ENCODE measurements at places on chromosomes 11 and 22. TPM values are rescaled to one million over a fixed set of nuclear protein-coding genes. Genes with fewer than 3 reads are reported as not detected.
A peak's percentile ranks its signal among the peaks of the same experiment; 100 is the strongest.

- DNase-seq, result no peak
- no peaks in the 10 kb centered on the region for H3K36me3 ChIP-seq
- no peaks in the 10 kb centered on the region for H3K27me3 ChIP-seq
- no peak overlapping the region for H3K4me3 ChIP-seq
- no peaks in the 10 kb centered on the region for H3K4me1 ChIP-seq
- H3K27ac ChIP-seq, result no peak overlapping the region
These were observed 123.9 kb downstream of the VPREB1 start for GRCh38 chr22:22368516-22368915.

DNA sequence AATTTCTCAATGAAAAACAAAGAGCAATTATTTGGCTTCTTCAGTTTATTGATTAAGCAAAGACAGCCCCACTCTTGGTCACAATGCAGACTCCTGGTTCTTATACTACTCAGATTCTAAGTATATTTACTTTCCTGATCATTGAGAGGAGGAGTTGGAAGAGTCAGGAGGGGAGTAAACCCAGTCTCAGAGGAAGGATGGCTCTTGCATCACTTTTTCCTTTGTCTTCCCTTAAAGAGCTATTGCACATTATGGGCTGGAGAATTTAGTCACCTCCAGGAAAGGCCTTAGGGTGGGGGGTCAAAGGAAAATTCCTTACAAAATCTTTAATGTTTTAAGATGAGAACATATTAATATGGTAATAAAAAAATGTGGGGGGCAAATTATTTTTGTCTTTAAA, 8.1 kb downstream of the SLC17A6 start:
- no peak overlapping the region for H3K27ac ChIP-seq
- no peaks in the 10 kb centered on the region for H3K36me3 ChIP-seq
- no peaks in the 10 kb centered on the region for H3K27me3 ChIP-seq
- no peak overlapping the region for H3K4me3 ChIP-seq

- H3K27ac ChIP-seq, result no peak overlapping the region
- no peak overlapping the region for H3K4me3 ChIP-seq
- H3K4me1 ChIP-seq, result peaks cover 16% of the 10 kb centered on the region
- no peak for DNase-seq
- no peaks in the 10 kb centered on the region for H3K27me3 ChIP-seq
- H3K36me3 ChIP-seq, result no peaks in the 10 kb centered on the region
These were observed 20.5 kb downstream of the KCNJ5 start for GRCh38 chr11:128911701-128912100.

- H3K27ac ChIP-seq, result no peak overlapping the region
- H3K4me1 ChIP-seq, result no peaks in the 10 kb centered on the region
- H3K27me3 ChIP-seq, result no peaks in the 10 kb centered on the region
- DNase-seq, result no peak
- no peak overlapping the region for H3K4me3 ChIP-seq
These were observed 139.1 kb downstream of the PKNOX2 start for GRCh38 chr11:125303694-125304093.

DNA sequence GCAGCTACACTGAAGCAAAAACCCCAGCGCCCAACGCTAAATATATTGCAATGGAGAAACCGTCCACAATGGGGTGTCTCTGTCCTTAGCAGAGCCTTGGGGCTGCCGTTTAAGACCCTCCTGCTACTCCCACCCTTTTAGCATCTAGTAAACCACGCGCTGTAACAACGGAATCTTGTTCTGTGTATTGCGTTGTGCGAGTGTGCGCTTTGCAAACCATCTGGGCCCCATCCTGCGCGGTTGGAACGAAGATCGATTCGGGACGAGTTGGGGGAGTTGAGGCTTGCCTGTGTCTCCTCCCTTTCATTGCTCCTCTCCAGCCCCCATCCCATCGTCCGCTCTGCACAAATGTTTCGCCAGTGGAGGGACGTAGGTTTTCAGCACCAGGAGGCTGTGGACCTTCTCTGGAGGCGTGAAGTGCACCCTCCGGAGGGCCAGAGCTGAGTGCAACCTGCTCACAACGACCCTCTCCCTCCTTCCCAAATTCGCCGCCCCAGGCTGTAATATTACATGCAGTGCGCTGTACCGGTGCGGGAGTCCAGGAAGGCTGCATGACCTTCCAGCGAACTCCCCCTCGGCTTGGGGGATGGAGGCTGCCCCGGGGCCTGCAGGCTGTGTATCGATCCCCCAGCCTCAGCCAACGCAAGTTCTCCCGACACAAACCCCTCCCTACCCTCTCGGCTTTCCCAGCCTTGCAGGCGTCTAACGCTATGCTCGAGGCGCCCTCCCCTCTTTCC, 1.6 kb upstream of the KMT2A start:
- no peak overlapping the region for H3K27ac ChIP-seq
- peak; percentile 59 for DNase-seq
- H3K4me3 ChIP-seq, result peak overlapping the region; percentile 99
- H3K36me3 ChIP-seq, result no peaks in the 10 kb centered on the region
- no peaks in the 10 kb centered on the region for H3K27me3 ChIP-seq
- H3K4me1 ChIP-seq, result peaks cover 6% of the 10 kb centered on the region

GRCh38 chr22:19612866-19613572, 88.8 kb upstream of the CLDN5 start:
- no peaks in the 10 kb centered on the region for H3K4me1 ChIP-seq
- H3K27me3 ChIP-seq, result no peaks in the 10 kb centered on the region

DNA sequence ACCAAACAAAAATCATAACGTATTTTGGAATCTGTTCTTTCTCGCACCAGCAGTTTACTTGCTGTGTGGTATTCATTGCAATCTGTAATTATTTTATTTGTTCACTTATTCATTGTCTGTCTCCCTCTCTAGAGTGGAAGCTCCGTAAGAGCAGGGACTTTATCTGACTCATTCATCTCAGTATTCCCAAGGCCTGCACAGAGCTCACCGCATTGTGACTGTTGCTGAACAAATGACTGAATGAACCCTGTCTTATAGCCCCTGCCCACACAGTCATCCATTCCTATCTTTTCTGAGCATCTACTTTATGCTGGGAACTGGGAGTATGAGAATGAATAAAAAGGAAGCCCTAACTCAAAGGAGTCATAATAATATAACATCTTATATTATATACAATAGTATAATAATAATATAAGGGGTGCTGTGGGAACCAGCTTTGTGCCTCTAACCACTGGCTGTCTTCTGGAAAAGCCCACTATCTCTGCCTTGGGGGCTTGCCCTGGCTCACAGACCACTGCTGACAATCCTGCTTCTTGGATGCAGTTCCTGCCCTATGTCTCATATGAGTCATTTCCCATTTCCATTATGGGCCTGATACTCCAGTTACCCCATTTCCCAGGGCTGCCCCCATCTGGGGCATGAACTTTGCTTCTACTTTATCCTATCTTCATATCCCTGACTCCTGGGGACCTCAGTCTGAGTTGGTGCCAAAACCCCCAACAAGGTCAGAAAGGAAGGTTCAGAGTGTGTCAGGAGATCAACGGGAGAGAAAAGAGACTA, 11.0 kb downstream of the XRRA1 start:
- no peaks in the 10 kb centered on the region for H3K27me3 ChIP-seq
- no peaks in the 10 kb centered on the region for H3K4me1 ChIP-seq
- DNase-seq, result no peak
- peaks cover 43% of the 10 kb centered on the region for H3K36me3 ChIP-seq
- H3K4me3 ChIP-seq, result no peak overlapping the region

GRCh38 chr11:8766988-8767374, 84.4 kb downstream of the RPL27A start:
- no peaks in the 10 kb centered on the region for H3K27me3 ChIP-seq
- DNase-seq, result no peak
- no peaks in the 10 kb centered on the region for H3K36me3 ChIP-seq
- peaks cover 15% of the 10 kb centered on the region for H3K4me1 ChIP-seq

GRCh38 chr11:119476666-119477331, 53.8 kb upstream of the THY1 start:
- DNase-seq, result peak; percentile 32
- no peaks in the 10 kb centered on the region for H3K4me1 ChIP-seq
- no peak overlapping the region for H3K4me3 ChIP-seq
- H3K27ac ChIP-seq, result no peak overlapping the region
- H3K27me3 ChIP-seq, result no peaks in the 10 kb centered on the region

DNA sequence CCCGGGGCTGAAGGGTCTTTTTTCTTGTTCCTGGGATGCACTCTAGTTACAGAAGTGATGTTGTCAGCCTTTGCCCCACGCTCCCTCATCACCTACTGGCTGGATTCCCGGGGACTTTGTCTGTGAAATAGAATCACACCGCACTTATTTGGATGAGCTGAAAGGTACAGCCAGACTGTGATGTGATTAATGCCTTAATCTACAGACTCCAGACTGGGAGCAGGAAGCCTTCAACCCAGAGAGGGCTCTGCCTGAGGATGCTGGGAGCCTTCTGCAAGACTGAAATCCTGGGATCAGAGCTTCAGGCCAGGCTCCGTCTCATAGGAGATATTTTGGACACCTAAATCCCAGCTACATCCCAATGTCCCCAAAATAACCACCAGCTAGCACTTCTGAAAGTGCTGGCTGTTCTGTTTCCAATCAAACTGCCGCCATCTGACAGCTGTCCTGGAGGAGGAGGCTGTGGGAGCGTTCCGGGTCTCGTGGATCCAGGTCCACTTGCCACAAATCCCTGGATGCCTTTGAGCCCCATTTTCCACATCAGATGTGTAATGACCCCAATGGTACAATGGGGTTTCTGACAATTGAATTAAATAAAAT, 688.5 kb downstream of the TBC1D22A start:
- no peaks in the 10 kb centered on the region for H3K4me1 ChIP-seq
- H3K4me3 ChIP-seq, result no peak overlapping the region
- no peaks in the 10 kb centered on the region for H3K36me3 ChIP-seq
- H3K27me3 ChIP-seq, result peaks cover 3% of the 10 kb centered on the region

GRCh38 chr11:69127081-69127850, 28.5 kb upstream of the SMIM38 start:
- H3K4me1 ChIP-seq, result no peaks in the 10 kb centered on the region
- no peak for DNase-seq
- H3K27ac ChIP-seq, result peak overlapping the region; percentile 35
- no peaks in the 10 kb centered on the region for H3K27me3 ChIP-seq
- H3K4me3 ChIP-seq, result no peak overlapping the region

DNA sequence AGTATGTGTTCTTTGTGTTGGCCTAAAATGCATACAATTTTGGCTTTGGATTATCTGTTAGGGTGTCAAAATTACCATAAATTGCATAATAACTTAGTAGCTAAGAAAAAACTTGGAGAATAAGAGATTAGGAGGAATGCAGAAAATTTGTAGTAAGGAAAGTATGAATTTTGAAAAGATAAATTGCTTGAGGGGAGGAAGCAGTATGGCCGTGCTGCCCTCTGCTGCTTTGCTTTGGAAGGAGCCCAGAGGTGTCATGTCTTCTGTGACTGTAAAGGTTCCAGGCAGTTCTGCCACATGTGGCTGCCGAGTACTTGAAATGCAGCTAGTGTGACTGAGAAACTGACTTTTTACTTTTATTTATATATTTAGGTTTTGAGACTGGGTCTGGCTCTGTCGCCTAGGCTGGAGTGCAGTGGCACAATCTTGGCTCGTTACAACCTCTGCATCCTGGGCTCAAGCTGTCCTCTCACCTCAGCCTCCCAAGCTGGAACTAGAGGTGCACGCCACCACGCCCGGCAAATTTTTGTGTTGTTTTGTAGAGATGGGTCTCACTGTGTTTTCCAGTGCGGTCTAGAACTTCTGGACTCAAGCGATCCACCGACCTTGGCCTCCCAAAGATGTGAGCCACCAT, 1.8 kb downstream of the ADSL start:
- peaks cover 21% of the 10 kb centered on the region for H3K4me1 ChIP-seq
- no peak overlapping the region for H3K27ac ChIP-seq
- no peaks in the 10 kb centered on the region for H3K27me3 ChIP-seq
- no peak overlapping the region for H3K4me3 ChIP-seq

- no peak overlapping the region for H3K27ac ChIP-seq
- H3K4me3 ChIP-seq, result no peak overlapping the region
- DNase-seq, result no peak
These were observed 87.1 kb downstream of the TENM4 start for GRCh38 chr11:79353706-79354105.

GRCh38 chr22:37126383-37126782, 16.9 kb upstream of the TMPRSS6 start:
- no peaks in the 10 kb centered on the region for H3K27me3 ChIP-seq
- H3K4me3 ChIP-seq, result no peak overlapping the region
- DNase-seq, result no peak
- H3K36me3 ChIP-seq, result no peaks in the 10 kb centered on the region
- no peak overlapping the region for H3K27ac ChIP-seq

DNA sequence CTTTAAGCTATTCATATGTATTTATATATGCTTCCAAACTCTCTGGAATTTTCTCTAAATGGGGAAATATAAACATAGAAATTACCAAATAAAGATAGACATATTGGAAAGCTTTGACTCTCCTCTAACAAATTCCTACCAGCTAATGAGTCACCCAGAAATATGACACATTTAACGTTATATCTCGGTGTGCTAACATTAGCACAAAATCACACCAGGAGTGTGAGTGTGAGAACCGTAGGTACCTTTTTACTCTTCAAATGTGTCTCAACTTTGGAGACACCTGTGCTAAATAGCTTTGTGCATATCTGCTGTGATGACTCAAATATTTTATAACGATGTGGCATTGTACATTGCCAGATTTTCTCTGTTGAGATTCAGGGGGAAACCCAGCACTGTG, 714.4 kb downstream of the METTL15 start:
- no peak overlapping the region for H3K27ac ChIP-seq
- no peak for DNase-seq
- no peaks in the 10 kb centered on the region for H3K4me1 ChIP-seq

Gene ELMOD1
- polyA plus RNA-seq, result 0.12 TPM

Gene CHRM1
- 0.19 TPM for polyA plus RNA-seq

Gene ART1
- polyA plus RNA-seq, result not detected

Gene UBQLN3
- not detected for polyA plus RNA-seq
